ENCODE measurements at places on chromosomes 16 and 17.

GRCh38 chr17:69090365-69090764, 29.6 kb upstream of the ABCA9 start:
- no peak for DNase-seq

- no peak for DNase-seq
These were observed at the start of gene TMEM88 for GRCh38 chr17:7854851-7855659. Gene TMEM88 (plus strand): TSS chr17:7855066. CDS start chr17:7855075, 9 bp downstream.

GRCh38 chr17:79623786-79624717, 13.2 kb upstream of the RBFOX3 start:
- no peak for DNase-seq

GRCh38 chr16:64364416-64364815, 757.4 kb downstream of the CDH11 start:
- DNase-seq, result no peak

DNA sequence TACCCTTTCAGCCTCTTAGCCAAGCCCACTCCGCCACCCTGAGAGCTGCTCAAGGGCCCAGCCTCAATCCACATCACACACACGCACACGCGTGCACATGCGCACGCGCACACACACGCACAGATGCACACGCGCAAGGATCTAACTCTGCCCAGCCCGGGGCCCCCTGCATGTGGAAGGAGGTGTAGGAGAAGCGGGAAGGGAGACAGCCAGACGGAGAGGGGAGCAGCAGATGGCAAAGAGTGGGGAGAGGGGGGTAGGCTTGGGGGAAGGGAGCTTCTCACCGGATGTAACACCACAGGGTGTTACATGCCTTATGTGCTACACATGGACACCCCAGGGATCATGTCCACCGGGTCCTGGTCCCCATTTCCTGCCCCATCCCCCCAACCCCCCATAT, 15.3 kb downstream of the DLG4 start:
- DNase-seq, result no peak

- DNase-seq, result peak; percentile 81
These were observed at the start of gene TNFRSF12A for GRCh38 chr16:3020247-3020603. Gene TNFRSF12A (plus strand): TSS chr16:3020368. CDS start chr16:3020398, 30 bp downstream.

DNA sequence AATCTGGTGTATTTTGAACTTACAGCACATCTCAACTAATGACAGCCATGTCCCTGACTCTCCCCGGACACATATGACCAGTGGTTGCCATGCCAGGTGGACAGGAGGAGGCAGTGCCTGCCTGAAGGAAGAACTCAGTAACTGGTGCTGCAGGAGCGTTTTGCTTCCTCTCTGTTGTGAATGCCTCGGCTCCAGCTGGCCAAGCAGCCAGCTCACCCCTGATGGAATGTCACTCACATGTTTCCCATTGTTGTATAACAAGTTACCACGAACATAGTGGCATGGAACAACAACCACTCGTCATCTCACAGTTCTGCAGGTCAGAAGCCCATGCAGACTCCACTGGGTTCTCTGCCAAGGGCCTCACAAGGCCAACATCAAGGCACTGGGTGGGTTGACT, 20.1 kb upstream of the IRF8 start:
- peak; percentile 79 for DNase-seq

DNA sequence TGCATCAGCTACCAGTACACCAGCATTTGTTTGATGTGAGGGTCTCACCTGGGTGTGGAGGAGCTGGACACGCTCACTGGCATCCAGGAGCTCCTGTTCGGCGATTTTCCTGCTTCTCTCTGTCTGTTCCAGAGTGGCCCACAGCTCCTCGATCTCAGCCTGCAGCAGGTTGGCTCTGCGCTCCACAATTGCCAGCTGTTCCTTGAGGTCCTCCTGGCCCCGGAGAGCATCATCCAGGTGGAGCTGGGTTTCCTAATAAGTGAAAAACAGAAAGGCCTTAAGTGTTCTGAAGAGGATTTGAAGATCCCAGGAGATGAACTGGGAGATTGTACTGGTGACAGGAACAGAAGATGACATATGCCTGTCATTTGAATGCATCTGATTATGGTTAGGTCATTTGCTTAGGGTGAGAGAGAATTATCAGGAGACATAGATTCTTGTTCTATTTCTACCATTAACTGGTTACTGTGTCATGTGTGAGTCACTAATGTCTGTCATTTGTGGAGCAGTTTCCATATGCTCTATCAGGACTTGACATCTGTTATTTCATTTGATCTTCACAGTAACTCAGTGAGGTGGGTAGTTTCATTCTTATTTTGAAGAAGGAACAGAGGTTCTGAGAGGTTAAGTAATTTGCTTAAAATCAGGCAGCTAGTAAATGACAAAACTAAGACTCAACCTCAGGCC, 21.5 kb upstream of the MYH13 start:
- DNase-seq, result no peak

GRCh38 chr17:79295307-79295706, 220.7 kb downstream of the ENGASE start:
- no peak for DNase-seq

DNA sequence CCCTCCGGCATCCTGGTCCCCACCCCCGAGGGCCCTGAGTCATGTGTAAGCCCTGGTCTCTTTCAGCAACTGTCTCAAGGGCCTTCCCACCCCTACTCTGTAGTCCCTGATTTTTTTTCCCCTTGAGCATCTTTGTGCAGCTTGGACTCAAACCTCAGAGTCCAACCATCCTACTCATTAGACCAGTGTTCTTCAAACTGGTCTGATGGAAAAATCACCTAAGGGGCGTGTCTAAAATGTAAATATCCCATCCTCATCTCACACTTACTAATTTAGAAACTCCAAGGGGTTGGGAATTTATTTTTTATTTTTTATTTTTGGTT, 624 bp downstream of the G6PC3 start:
- peak; percentile 85 for DNase-seq

GRCh38 chr17:4740025-4740351, 260 bp upstream of the CXCL16 start:
- DNase-seq, result no peak

- DNase-seq, result no peak
These were observed 1046.5 kb upstream of the RBFOX1 start for GRCh38 chr16:6286176-6286575.

DNA sequence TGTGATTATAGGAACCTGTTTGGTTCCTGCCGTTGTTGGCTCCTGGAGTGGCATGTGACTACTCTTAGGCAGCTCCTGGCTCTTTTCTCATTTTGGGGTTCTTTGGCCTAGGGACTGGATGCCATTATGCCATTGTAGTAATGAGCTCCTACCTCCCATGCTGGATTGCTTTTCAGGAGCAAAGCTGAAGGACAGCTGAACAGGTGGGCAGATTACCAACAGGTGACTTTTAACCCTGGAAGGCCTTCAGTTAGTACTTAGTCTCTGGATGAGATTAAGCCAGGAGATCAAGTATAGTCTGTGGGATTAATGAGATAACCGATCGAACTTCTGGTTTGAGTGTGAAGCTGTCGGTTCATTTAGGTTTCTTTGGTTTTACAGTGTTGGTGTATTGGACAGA, 25.2 kb downstream of the WIPF2 start:
- DNase-seq, result no peak

DNA sequence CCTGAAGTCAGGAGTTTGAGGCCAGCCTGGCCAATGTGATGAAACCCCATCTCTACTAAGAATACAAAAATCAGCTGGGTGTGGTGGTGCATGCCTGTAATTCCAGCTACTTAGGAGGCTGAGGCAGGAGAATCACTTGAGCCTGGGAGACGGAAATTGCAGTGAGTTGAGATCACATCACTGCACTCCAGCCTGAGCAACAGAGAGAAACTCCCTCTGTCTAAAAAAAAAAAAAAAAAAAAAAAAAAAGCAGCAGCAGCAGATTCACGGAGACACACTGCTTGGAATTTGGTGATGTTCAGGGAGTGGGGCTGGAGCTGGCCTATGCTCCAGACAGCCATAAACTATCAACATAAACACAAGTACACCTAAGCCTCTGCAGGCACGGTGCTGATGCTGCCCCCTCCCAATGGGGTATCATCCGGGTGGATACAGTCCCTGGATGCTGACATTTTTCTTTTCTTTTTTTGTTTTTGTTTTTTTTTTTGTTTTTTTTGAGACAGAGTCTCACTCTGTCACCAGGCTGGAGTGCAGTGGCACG, 39.6 kb upstream of the RHOT1 start:
- DNase-seq, result peak; percentile 72

- DNase-seq, result no peak
These were observed 16.1 kb upstream of the EXOC7 start for GRCh38 chr17:76119409-76120371.

DNA sequence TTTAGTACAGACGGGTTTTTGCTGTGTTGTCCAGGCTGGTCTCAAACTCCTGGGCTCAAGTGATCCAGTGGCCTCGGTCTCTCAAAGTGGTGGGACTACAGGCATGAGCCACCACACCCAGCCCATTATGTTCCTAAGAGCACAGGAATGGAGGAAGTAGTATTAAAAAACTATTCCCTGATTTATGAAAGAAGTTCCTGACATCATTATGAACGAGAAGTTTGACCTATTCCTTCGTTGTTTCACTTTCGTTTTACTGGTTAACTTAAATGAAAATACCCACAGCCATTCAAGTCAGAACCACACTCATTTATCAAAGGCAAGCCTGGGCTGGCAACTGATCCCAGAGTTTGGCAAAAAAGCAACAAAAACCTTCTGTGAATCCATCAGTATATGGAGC, 13.5 kb upstream of the CBX4 start:
- DNase-seq, result peak; percentile 58

DNA sequence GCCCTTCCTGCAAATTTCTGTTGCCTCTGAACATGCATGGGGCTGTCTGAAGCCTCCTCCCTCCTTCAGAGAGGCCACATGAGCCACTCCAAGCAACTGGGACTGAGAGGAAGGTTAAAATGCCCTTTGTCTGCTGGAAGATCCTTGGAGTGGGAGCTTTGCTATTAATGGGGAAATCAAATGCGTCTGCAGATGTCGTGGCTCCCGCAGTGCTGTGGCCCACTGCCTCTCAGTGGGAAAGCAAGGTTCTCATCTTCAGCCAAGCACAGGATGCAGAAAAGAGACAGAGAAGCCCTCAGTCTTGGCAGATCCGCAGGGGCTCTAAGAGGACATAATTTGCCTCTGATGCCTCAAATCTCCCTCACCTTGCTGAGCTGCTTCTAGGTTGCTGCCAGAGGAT, 34.8 kb downstream of the PEMT start:
- no peak for DNase-seq

DNA sequence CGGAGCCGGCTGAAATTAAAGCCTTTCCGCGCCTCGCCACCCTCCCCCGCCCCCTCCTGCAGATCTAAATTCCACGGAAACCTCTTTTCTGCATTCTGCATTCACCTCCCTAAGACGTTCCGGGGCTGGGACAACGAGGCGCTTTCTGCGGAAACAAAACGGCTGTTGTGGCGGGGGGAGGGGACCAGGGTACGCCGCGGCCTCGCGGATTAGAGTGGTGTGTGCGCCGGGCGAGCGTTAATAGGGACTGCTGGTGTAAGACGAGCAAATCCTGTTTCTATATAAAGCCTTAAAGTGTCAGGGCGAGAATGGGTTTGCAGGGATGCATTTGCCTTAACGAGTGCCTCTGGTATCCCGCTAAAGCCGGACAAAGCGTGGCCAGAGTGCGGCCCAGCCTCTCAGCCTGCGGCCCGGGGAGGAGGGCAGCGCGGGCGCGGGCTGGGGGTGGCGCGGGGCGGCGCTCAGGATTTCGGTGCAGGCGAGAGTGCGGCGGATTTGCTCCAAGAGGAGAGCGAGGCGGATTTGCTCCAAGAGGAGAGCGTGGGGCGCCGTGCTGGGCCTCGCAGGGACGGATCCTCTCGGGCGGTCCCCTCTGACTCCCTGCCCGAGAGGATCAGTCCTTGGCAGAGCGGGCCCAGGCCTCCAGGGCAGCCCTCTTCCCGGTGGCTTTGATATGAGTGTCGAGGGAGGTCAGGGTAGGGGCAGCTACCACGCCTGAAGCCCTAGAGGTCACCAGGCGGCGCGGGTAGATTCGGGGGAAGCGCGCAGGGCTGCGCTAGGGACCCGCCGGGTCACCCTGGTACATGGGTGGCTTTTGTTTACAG, 5.1 kb downstream of the BAHCC1 start:
- DNase-seq, result peak; percentile 73

- peak; percentile 44 for DNase-seq
These were observed 448 bp downstream of the STAT5B start for GRCh38 chr17:42275527-42276358.

DNA sequence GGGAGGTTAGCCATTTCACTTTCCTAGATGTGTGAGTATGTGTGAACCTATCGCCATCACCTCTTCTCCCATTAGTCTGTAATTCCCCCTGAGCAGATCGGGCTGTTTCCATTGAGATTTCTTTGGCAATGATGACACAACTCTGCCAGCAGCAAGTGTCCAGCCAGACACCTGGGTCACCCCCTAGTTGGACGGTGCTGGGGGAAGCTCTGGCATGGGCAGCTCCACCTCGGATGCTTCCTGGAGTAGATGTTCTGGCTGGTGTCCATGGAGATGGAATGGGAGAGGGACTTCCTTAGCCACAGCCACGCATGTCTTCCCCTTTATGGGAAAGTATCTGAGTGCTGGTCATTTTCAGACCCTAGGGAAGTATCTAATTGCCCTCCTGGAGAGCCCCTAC, 247.9 kb upstream of the RPL38 start:
- DNase-seq, result no peak

DNA sequence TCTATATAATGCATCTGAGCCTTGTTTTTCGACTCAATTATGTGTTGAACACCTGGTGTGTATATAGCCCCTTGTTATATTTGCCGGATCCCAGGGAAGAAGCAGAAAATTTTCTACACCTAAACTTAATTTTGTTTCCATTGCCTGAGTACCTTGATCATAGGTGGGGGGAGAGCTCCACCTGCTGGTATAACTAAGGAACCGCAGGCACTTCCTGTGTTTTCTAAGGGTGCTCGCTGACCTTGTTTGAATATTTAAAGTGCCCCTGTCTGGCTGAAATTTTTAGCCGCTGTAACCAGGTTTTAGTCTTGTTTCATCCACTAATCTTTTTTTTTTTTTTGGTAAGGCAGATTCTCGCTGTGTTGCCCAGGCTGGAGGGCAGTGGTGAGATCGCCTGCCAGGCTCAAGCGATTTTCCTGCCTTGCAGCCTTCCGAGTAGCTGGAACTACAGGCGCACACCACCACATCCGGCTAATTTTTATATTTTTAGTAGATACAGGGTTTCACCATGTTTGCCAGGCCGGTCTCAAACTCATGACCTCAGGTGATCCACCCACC, 6.5 kb upstream of the NUBP1 start:
- DNase-seq, result peak; percentile 57

DNA sequence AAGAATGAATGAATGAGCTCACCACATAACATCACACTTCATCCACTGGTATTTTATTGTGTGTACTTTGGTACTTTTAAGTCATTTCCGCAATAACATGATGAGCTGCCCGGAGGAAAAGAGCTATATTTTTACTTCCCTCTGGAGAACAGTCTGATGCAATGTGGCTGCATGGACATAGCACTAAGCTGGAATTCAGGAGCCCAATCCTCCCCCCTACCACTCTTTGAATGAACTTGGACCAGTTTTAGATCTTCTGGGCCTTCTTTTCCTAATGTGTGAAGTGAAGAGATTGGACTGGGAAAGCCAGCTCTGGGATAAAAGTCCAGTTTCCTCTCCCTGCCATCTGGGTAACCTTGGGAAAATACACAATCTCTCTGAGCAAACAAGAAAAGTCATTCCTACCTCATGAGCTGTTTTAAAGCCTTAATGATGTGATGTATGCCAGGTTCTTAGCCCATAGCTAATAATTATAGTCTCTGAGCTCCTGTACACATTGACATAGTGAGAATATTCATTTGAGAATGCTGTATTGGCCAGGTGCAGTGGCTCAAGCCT, 79.3 kb downstream of the ABCC12 start:
- DNase-seq, result peak; percentile 9

GRCh38 chr16:48385253-48386150, at the start of gene SIAH1:
Gene SIAH1 (minus strand): TSS chr16:48385413. CDS start chr16:48362428, 22,985 bp downstream.
- DNase-seq, result peak; percentile 76

GRCh38 chr16:72226136-72226535, 54.2 kb upstream of the PMFBP1 start:
- no peak for DNase-seq

Measured in iris pigment epithelial cell (primary cell).